Temporal lobe (tissue), 4 donors: ENCODE measurements at places on chromosomes 16 and 17. TPM values are rescaled to one million over a fixed set of nuclear protein-coding genes. Genes with fewer than 3 reads are reported as not detected.

The DNAH9 gene
- total RNA-seq, result 1.5 TPM

The TNFRSF12A gene
- 1.2 TPM for total RNA-seq

The NPIPB9 gene
- total RNA-seq, result 2.0 TPM

The RASD1 gene
- 7.4 TPM for total RNA-seq

The HBM gene
- total RNA-seq, result 4.4 TPM
